ENCODE measurements at places on chromosomes 4 and X. TPM values are rescaled to one million over a fixed set of nuclear protein-coding genes. Genes with fewer than 3 reads are reported as not detected.

- no peak for DNase-seq
These were observed 22.0 kb upstream of the ADGRA3 start for GRCh38 chr4:22537864-22538263.

DNA sequence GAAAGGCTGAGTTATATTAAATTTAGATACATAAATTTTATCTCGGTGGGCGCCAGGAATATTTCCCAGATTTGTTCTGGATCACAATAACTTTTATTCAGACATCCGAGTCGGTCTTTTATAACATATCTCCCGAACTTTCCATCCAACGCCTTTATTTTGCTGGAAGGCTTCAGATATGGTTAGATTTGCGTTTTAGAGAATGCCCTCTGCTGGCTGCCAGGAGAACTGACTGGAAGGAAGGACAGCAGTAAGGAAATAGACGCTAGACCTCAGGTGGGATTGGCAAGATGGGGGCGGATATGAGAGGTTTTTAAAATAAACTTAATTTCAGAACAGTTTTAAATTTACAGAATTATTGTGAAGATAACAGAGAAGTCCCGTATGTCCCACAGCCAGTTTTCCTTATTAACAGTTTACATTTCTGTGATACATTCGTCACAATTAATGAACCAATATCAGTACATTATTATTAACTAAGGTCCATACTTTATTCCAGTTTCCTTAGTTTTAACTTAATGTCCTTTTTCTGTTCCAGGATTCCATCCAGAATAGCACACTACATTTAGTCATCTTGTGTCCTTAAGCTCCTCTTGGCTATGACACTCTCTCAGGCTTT lies 4.6 kb upstream of the KANTR start:
- DNase-seq: peak; percentile 66

Gene TMEM47
- total RNA-seq: 23.9 TPM

Gene EREG
- total RNA-seq: 46.3 TPM

GRCh38 chr4:31917334-31917733 lies 1197.2 kb downstream of the PCDH7 start:
- no peak for DNase-seq

DNA sequence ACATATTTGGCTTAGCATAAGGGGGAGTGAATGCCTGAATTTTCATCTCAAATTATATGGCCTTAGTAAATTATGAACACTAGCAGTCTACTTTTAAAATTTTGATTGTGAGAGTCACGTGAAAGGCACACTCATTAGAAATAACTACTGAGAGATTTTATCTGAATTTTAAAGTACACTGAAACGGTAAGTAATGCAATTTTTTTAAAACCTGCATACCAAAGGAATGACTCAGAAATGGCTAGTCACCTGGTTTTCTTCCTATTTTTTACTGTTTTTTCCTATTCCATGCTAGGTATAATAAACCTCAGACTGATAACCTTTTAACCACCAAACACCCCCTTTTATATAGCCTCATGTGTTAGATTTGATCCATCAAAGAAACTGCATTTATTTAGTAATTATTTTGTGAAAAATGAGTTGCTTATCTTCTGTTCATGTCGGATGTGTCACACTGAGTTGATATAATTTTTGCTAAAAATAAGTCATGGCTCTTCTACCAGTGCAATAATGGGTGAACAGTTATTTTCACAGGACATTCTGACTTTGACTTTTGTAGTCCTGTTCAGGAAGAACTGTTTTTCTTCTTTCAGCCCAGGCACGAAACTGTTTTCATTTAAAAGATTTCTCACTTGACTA lies 40.4 kb downstream of the CPEB2 start:
- peak; percentile 15 for DNase-seq
